ENCODE measurements at places on chromosomes 6 and 20.

GRCh38 chr20:5973172-5973571 lies 22.7 kb downstream of the MCM8 start:
- no peak for DNase-seq

DNA sequence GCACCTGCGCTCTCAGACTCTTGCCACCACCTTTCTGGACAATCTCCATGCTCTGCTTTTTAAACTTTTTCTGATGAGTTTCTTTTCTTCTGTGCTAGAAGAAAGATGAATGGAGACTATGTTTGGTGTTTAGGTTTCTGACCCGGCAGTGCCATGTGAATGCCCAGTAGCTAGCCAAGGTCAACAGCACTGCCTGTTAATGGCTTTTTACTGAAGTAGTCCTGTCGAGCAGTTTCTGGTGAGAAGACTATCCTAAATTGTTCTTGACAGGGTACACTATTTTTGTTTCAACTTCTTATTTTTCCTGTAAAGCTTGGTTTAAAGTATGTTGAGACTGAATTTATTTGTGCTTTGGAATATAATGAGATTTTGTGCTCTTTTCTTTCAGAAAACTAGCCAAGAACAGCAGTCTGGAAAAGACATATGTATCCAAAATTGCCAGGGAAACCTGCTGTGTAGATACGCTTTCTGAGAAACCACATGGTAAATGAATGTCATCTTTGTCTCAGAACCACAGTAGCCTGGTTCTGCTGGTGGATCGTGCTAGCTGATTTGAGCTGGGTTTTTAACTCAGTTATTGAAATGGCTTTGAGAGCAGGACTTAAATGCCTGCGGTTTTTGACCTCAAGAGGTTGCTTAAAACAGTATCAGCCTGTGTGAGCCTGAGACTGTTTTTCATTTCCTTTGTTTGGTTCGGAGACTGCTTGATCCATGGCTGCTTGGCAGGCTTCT lies 48.1 kb downstream of the KCNS1 start:
- DNase-seq = no peak

DNA sequence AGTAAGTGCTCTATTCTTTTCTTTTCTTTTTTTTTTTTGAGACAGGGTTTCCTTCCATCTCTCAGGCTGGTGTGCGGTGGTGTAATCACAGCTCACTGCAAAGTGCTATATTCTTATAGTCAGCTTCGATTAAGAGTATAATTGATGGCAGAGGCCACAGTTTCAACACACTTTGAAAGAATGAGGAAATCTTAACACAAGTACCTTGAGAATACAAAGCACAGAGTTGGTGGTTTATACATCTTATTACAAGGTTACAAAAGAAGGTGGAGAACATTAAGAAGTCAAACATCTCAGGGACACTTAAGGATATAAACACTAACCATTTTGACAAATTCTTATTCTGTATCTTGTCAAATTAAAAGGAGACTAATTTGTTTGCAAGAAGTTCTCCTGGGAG lies 180.5 kb downstream of the SOD2 start:
- no peak for DNase-seq

- DNase-seq = no peak
These were observed 539 bp upstream of the BHLHE23 start for GRCh38 chr20:63007360-63007645.

DNA sequence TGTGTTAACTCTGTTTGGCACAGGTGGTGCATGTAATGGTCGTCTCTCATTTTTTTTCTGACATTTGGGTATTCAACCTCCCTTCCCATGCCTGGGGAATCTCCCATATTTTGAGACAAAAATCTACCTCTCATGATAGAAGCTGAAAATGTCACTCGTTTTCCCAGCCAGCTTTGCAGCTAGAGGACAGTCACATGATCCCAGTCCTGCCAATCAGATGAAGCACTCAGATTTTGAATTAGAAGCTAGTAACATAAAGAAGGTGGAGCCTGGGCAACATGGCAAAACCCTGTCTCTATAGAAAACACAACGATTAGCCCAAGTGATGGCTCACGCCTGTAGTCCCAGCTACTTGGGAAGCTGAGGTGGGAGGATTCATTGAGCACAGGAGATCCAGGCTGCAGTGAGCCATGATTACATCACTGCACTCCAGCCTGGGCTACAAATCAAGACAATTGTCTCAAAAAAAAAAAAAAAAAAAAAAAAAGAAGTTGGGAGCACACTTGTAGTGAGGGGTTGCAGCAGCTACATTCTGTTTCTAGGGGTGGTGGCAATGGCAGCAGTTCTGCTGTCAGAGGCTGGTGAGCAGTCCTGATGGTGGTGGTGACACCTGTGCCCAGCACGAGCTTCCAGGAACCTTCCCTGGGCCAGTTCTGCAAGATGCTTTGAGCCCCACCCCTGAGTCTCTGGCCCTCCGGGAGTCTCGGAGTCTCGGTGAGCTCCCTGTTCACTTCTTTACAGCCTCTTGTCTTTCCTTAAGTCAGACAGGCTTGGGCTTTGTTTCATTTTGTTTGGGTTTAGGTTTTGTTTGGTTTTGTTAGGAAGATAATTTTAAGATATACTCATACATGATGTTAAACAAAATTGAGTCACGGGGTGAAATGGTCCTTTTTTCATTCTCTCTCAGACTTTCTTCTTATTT lies 94.1 kb upstream of the KCNG1 start:
- no peak for DNase-seq

DNA sequence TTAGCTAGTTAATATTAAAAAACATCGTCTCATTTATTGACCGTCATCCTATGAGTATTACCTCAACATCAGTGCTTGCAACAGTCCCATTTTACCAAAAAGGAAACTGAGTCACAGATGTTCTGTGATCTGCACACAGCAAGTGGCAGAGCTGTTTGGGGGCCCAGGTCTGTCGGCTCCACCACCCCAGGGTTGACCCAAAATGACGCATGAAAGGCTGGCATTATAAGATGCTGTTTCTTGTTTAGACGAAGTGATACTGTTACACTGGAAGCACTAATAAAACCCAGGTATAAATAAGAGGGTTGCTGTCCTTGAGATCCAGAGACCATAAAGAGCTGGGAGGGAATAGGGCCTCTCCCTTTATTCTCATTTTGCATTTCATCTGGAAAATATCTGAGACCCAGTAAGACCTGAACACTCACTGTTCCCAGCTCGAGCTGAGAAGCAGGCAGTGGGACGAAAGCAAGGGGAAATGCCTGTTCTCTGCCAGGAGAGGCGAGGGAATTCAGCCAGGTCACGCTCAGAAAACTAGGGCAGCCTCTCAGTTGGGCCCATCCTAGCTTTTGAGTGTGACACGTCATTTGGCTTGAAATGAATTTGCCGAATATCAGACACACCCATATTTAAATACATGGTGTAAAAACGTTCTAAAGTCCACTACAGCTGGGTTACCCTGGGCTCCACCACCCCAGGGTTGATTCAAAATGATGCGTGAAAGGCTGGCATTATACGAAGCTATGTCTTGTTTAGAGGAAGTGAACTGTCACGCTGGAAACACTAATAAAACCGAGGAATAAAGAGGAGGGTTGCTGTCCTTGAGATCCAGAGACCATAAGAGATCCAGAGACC lies 1.4 kb upstream of the MICAL1 start:
- DNase-seq = no peak

GRCh38 chr20:60137657-60138245 lies 179.5 kb downstream of the CDH26 start:
- DNase-seq = peak; percentile 29

All from stimulated activated CD4-positive, alpha-beta T cell treated with anti-CD3 and anti-CD28 coated beads, Interleukin-12 subunit alpha, Interleukin-12 subunit beta, amount 100 ng/mL, for 24 hours (primary cell).